ENCODE measurements at places on chromosomes 3 and 15. TPM values are rescaled to one million over a fixed set of nuclear protein-coding genes. Genes with fewer than 3 reads are reported as not detected.

DNA sequence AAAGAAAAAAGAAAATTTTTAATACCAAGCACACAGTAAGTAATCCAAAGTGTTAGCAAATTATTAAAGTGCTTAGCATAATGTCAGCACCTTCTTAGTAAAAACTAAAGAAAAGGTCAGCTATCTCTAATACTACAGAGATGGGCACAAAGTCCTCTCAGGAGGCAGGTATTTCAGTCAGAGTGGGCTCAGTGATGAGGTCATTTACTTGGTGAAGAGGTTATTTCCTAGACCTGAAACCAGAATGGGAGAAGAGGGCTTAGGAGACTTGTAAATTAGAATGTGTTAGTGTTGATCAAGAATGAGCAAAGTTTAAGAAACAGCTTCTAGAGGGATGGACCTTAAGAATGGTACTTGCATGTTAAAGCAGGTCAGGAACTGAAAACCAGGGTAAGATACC lies 8.7 kb upstream of the PKM start:
- no peak for DNase-seq
- H3K27ac ChIP-seq: no peak overlapping the region
- peaks cover 9% of the 10 kb centered on the region for H3K36me3 ChIP-seq
- no peak overlapping the region for H3K4me3 ChIP-seq

- H3K27me3 ChIP-seq: no peaks in the 10 kb centered on the region
- no peaks in the 10 kb centered on the region for H3K36me3 ChIP-seq
- no peak for DNase-seq
- no peak overlapping the region for H3K4me3 ChIP-seq
Measured at GRCh38 chr3:125119752-125120378, 64.1 kb upstream of the HEG1 start.

DNA sequence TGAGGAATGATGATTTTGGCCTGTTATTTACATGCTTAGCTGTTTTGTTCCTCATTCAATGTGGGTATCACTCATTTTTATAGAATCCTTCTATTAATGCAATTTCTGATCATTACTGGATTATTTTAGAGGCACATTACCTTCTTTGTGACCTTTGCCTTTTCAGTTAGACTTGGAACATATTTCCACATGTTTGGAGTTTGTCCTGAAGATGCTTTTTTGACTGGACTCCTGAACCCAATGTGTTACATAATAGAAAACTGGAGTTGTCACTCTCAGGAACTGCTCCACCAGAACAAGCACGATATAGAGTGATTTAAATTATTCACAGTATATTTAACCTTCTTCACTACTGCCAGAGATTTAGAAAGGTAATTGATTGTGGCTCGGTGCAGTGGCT lies 59.5 kb downstream of the TP63 start:
- DNase-seq: no peak
- H3K4me3 ChIP-seq: no peak overlapping the region
- no peaks in the 10 kb centered on the region for H3K36me3 ChIP-seq
- H3K27me3 ChIP-seq: no peaks in the 10 kb centered on the region
- H3K4me1 ChIP-seq: no peaks in the 10 kb centered on the region

GRCh38 chr15:73564255-73564654 lies 68.9 kb downstream of the NPTN start:
- H3K36me3 ChIP-seq: peaks cover 4% of the 10 kb centered on the region
- no peak overlapping the region for H3K27ac ChIP-seq
- H3K4me1 ChIP-seq: no peaks in the 10 kb centered on the region
- DNase-seq: no peak

RLBP1 gene
- total RNA-seq: not detected

- no peak for DNase-seq
- H3K27ac ChIP-seq: no peak overlapping the region
- no peak overlapping the region for H3K4me3 ChIP-seq
- H3K27me3 ChIP-seq: peaks cover 15% of the 10 kb centered on the region
- no peaks in the 10 kb centered on the region for H3K4me1 ChIP-seq
Measured at GRCh38 chr3:43892061-43892460, 201.3 kb downstream of the ABHD5 start.

DNA sequence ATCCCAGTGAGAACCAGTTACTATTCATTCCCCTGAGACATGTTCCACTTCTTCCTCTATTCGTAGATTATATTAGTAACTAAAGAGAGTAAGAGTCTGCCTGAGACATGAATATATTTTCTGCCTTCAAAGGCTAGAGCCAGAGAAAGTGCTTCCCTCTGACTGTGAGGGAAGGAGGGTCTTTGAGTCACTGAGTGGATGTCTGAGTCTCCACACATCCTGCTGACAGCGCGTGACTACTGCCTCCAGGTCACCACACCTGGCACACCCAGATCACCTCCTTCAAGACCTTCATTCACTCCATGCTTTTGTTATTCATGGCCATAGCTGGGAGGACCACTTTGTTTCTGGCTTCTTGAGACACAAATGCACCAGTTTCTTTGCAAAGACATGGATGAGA lies 135.6 kb downstream of the SOX2 start:
- no peaks in the 10 kb centered on the region for H3K27me3 ChIP-seq
- H3K36me3 ChIP-seq: no peaks in the 10 kb centered on the region
- no peak overlapping the region for H3K4me3 ChIP-seq
- no peaks in the 10 kb centered on the region for H3K4me1 ChIP-seq
- no peak overlapping the region for H3K27ac ChIP-seq
- no peak for DNase-seq

GRCh38 chr15:55407498-55408011 lies 604 bp downstream of the CCPG1 start:
- H3K4me3 ChIP-seq: peak overlapping the region; percentile 75
- peaks cover 9% of the 10 kb centered on the region for H3K4me1 ChIP-seq
- H3K36me3 ChIP-seq: no peaks in the 10 kb centered on the region
- H3K27me3 ChIP-seq: no peaks in the 10 kb centered on the region
- DNase-seq: no peak

DNA sequence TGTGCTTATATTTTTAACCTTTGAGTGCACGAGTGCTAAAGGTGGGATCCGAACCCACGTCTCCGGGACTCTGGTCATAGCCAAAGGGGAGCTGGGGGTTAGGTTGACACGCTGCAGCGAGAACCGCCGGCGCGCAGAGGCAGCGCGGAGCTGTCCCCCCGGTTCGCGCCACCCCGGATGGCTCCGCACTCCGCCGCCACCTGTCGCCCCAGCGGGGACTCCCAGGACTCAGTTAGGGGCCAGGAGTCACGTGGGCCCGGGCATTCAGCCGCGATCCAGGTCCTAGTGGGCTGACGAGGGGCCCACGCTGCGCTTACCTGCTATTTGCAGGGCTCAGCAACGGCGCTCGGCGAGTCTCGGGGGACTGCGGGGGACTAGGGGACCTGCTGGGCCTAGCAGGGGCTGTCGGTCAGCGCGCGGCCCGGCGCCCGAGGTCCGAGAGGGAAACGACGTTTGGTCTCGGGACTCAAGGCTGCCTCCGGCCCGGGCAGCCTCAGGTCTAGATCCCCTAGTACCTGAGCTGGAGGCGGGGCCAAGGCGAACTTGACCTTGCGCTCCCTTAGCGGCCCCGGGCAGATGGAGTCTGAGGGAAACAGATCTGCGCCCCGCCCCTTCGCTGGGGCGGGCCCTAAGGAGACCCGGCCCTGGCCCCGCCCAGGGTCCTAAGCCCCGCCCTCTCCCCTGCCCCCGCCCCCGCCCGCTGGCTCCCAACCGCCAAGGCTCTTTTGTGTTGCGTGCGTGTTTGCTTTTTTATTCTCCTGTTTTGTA lies at the start of gene NMNAT3:
TSS of gene NMNAT3 (minus strand) at position 585 of the 768 bp plus-strand sequence. CDS start 50,248 bp downstream, outside the sequence.
- peak; percentile 96 for DNase-seq
- H3K27ac ChIP-seq: peak within 1 kb of the TSS; percentile 60
- H3K36me3 ChIP-seq: no peaks in the 10 kb centered on the region
- no peaks in the 10 kb centered on the region for H3K4me1 ChIP-seq
- H3K27me3 ChIP-seq: no peaks in the 10 kb centered on the region

SLC12A1 gene
- total RNA-seq: not detected

SLC6A11 gene
- not detected for total RNA-seq

DNA sequence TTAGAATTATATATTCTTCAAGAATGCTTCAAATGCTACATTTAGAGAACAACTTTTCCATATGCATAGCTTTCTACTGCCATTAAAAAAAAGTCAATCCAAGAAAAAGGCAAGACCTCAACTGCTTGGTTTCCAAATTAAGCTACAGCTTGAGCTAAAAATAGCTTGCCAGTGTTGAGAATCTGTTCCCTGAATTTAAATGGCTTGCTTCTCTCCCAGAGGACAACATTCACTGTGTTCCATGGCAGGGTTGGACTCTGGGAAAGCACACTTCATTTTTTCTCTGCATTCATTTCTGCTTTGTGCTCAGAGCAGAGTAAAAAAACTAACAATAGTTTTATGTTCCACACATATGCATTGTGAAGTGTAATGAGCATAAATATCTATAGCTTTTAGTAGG lies 50.3 kb upstream of the ACTL6A start:
- no peak overlapping the region for H3K4me3 ChIP-seq
- H3K4me1 ChIP-seq: no peaks in the 10 kb centered on the region

ACAA1 gene
- 167 TPM for total RNA-seq

GRCh38 chr3:117527346-117527745 lies 817.8 kb downstream of the TUSC7 start:
- no peak overlapping the region for H3K27ac ChIP-seq
- DNase-seq: no peak
- H3K4me3 ChIP-seq: no peak overlapping the region
- no peaks in the 10 kb centered on the region for H3K27me3 ChIP-seq

DNA sequence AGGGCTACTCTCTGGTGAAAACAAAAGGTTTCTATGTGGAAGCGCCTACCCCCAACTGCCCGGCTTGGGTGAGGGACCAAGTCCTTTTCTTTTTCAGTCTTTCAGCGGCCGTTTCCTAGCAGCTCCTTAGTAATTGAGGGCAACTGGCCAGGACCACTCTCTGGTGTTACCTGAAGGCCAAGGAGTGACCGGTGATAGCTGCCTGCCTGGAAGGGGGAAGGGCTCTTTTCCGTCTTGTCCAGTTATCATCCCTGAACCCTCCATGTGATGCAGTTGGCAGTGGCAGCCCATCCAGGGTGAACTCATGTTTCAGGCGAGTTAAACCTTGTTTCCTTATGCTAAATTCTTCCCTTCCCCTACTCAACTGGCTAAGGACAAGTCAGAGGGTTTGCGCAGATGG lies 33.3 kb downstream of the RHCG start:
- no peaks in the 10 kb centered on the region for H3K27me3 ChIP-seq
- no peak for DNase-seq
- H3K4me1 ChIP-seq: no peaks in the 10 kb centered on the region
- H3K36me3 ChIP-seq: no peaks in the 10 kb centered on the region

GRCh38 chr3:106299300-106300098 lies 430.7 kb upstream of the CBLB start:
- H3K4me3 ChIP-seq: no peak overlapping the region
- H3K36me3 ChIP-seq: no peaks in the 10 kb centered on the region
- H3K4me1 ChIP-seq: no peaks in the 10 kb centered on the region
- no peak overlapping the region for H3K27ac ChIP-seq
- DNase-seq: no peak

GRCh38 chr3:170809975-170810357 lies 60.0 kb downstream of the RPL22L1 start:
- no peak for DNase-seq
- no peaks in the 10 kb centered on the region for H3K4me1 ChIP-seq
- no peaks in the 10 kb centered on the region for H3K27me3 ChIP-seq
- H3K27ac ChIP-seq: peak overlapping the region; percentile 3
- no peak overlapping the region for H3K4me3 ChIP-seq

GRCh38 chr3:100754563-100755334 lies 45.5 kb downstream of the TFG start:
- no peaks in the 10 kb centered on the region for H3K27me3 ChIP-seq
- no peak overlapping the region for H3K27ac ChIP-seq
- H3K4me1 ChIP-seq: no peaks in the 10 kb centered on the region

- H3K27me3 ChIP-seq: no peaks in the 10 kb centered on the region
- no peaks in the 10 kb centered on the region for H3K36me3 ChIP-seq
- H3K4me1 ChIP-seq: no peaks in the 10 kb centered on the region
- peak overlapping the region; percentile 46 for H3K27ac ChIP-seq
Measured at GRCh38 chr3:71515636-71516365, 67.7 kb downstream of the FOXP1 start.

- H3K27me3 ChIP-seq: no peaks in the 10 kb centered on the region
- H3K4me1 ChIP-seq: no peaks in the 10 kb centered on the region
- H3K27ac ChIP-seq: peak overlapping the region; percentile 60
- H3K4me3 ChIP-seq: peak overlapping the region; percentile 76
- peak; percentile 27 for DNase-seq
Measured at GRCh38 chr15:83207009-83207659, 489 bp downstream of the HDGFL3 start.

SYNPR gene
- not detected for total RNA-seq

- peaks cover 6% of the 10 kb centered on the region for H3K4me1 ChIP-seq
- peak overlapping the region; percentile 59 for H3K4me3 ChIP-seq
- peak overlapping the region; percentile 81 for H3K27ac ChIP-seq
- no peaks in the 10 kb centered on the region for H3K36me3 ChIP-seq
Measured at GRCh38 chr3:32684029-32684799, 774 bp upstream of the CNOT10 start.

DNA sequence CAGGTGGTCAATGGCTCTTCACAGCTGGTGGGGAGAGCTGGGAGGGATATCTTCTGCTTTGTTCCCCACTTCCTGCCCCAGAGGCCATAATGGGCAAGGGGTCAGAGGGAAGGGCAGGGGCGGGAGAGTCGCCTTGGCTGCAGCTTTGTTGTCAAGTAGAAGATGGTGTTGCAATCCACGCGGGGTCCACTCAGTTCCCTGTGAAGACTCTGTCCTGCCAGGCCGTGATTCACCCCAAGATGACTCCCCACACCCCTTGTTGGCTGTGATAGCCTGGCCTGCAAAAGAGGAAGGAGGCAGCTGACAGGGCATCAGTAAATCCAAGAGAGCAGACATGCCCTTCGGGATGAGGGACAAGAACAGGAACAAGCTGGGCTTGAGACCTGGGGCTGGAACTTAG lies 6.9 kb downstream of the GALNT15 start:
- no peaks in the 10 kb centered on the region for H3K36me3 ChIP-seq
- H3K27ac ChIP-seq: no peak overlapping the region
- H3K4me3 ChIP-seq: no peak overlapping the region
- H3K27me3 ChIP-seq: no peaks in the 10 kb centered on the region
- no peaks in the 10 kb centered on the region for H3K4me1 ChIP-seq
- peak; percentile 33 for DNase-seq

CHRM5 gene
- total RNA-seq: not detected

CEP63 gene
- 16.9 TPM for total RNA-seq
